Mesothelial cell of epicardium (in vitro differentiated cells): ENCODE measurements at places on chromosomes 12 and 14.

DNA sequence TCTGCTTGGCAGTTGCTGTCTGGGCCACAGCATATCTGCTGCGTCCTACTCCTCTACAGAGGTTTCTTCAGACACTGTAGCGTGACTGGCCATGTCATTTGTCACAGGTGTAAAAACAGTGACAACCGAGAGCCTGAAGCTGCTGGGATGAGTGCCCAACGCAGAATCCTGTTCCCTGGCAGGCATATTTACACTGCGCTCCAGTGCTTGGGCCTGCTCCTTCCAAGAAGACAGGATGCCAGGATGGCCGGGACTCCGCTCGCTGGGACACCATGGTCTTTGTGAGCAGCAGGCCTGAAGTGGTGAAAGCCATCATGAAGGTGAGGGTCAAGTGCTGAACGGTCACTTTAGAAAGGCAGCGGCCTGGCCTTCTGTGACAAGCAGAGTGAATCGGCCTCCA lies 171.4 kb downstream of the EMP1 start:
- DNase-seq: no peak

- DNase-seq: no peak
Observed at GRCh38 chr14:60863249-60863648, 117.6 kb downstream of the TRMT5 start.

DNA sequence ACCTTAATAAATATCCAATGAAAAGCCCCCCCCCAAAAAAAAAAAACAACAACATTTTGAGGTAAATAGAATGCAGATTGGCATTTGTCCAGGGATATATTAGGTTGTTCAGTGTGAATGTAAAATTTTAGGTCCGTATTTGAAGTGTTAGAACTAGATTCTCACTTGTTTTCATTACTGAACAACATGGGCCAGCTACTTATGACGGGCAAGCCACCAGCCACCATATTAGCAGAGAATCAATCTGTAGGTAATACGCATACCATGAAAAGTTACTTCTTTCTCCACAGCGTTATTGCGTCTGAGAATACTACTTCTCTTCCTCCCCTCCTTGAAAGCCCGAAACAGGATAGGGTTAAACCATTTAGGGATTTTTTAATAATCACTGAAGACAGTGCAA lies 5.4 kb downstream of the FLRT2 start:
- no peak for DNase-seq

GRCh38 chr14:37023875-37024565 lies 148.4 kb downstream of the SLC25A21 start:
- DNase-seq: no peak

DNA sequence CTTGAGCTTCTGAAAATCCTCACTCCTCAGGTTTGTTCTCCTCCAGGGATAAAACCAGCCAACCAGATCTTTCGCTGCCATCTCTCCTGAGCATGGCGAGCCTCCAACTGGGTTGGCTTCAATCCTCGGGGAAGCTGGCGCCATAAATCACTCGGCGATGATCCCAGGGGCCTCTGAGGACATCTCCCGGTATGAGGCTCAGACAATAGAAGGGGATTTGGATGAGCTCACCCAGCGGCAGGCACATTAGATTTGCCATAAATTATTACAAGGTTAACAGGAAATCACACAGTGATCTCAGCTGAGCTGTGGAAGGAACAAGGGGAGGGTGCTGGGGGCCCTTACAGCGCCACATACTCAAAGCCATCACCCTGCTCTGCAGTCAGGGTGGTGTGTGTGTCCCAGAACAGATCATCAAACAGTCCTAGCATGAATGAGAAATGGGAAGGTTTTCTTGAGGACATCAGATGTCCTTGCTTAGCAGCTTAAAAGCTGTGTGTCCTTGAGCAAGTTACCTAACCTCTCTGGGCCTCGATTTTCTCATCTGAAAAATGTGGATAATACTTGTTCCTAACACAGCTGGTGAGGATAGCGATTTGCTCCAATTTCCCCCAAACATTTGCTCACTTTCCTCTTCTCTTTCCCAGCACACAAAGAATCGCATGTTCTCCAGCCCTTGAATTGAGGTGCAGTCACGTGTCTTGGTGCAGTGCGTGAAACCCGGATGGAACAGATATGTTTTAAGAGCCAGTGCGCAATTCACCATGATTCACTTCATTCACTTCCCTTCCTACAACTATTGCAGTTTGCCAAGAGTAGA lies 142.8 kb downstream of the SCARB1 start:
- DNase-seq: no peak

DNA sequence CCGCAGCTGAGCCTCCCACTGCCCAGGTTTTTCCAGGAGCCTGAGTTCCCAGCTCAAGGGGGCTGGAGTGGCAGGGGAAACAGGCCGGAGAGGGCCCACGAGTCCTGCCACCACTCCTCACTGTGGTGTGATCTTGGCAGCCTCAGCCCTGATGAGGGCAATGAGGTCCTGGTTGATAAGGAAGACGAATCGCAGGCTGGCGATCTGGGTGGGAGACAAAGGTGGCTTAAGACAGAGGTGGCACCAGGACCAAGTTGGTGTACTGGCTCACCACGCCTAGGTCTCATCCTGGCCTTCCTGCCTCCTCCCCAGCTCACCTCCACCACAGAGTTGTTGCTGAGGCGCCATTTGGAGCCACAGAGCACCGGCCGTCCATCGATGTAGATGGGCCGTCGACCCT lies 9.4 kb downstream of the MCRS1 start:
- DNase-seq: no peak

- no peak for DNase-seq
Observed at GRCh38 chr12:31950088-31950487, 9.1 kb upstream of the RESF1 start.

DNA sequence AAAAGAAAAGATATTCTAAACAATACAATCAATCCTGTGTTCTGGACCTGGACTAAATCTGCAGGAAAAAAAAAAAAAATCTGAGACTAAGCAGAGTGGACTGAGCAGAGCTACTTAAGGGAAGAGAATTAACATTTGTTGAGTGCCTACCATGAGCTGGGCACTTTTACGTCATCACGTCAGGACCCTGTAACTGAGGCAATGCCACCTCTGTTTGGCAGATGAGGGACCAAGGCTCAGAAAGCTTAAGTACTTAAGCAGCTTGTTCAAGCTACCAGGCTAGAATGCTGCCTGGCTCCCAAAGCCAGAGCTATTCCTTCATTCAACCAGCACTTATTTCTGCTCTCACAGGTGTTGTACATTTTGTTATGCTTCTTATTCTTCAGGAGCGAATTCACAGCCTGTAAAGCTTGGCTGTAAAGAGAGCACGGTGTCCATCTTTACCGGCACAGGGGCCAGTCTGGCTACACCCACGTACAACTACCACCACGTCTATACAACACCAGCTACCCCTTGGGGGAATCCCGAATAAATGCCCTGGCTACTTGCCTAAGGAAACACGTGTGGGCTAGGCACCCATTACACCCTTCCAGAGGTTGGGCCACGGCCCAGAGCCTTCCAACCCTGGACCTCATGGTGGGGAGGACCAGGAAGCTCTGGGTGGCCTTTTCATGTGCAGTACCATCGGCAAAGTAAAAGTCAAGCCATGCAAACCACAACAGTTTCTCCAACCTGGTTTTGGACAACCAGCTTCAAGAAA lies 27.0 kb downstream of the TMCC3 start:
- DNase-seq: no peak

GRCh38 chr12:10113920-10114319 lies 15.1 kb upstream of the CLEC1A start:
- no peak for DNase-seq

DNA sequence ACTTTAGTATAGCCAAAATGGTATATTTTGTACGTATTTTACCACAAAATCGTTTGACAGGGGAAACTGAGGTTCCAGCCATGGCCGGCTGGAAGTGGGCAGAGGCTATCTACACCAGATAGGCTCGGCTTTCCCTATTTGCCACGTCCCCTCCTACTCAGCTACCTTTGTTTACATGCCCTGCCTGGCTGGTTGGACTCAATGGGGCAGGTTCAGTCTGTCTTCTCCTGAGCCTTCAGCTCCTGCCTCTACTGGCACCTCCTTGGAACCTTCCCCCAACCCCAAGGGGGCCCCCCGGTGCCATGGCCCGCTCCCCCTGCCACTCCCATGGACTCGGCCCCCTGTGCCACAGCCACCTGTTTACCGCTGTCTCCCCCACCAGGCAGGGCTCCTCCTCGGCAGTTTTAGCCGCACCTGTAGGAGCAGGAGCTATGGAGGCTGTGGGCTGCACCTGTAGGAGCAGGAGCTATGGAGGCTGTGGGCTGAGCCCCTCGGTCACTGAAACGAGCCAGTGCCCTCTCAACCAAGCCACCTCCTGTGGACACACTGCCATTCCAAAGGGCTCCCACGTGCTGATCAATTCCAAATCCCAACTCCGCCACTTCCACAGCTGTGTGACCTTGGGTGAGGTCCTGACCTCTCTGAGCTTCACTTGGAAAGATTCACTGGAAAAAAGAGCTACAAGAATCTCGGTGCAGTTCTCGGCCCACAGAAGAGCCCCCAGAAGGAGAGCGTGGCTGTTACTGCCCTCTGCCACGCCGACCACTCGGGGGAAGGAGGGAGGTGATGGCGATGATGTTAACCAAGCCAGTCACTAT lies 62.2 kb downstream of the NCOR2 start:
- DNase-seq: no peak

DNA sequence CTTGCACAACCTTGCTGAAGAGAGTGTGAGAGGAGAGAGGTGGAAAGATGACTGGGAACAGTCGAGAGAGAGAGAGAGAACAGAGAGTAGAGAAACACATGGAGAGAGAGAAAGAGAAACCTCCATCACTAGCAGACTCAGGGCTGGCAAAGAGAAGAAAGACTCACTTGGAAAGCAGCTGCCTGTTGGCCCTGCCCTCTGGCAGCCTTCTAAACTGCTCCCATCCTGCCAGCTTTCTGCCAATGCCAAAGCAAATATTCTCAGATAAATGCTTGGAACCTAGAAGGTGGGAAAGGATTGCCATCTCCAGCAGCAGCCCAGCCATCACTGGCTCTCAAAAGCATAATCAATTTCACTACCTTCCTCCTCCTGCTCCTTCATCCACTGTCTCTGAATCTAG lies 107.9 kb upstream of the WSCD2 start:
- no peak for DNase-seq

DNA sequence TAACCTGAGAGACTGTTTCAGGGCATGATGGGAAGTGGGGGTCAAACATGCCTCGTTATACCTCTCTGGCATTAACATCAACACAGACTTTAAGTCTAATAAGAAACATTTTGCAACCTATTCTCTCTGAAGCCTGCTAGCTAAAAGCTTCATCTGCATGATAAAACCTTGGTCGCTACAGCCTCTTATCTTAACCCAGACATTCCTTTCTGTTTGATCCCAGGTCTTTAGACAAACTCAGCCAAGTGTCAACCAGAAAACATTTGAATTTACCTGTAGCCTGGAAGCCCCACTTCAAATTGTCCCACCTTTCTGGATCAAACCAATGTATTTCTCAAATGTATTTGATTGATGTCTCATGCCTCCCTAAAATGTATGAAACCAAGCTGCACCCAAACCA lies 9.1 kb downstream of the PPP2R3C start:
- no peak for DNase-seq

DNA sequence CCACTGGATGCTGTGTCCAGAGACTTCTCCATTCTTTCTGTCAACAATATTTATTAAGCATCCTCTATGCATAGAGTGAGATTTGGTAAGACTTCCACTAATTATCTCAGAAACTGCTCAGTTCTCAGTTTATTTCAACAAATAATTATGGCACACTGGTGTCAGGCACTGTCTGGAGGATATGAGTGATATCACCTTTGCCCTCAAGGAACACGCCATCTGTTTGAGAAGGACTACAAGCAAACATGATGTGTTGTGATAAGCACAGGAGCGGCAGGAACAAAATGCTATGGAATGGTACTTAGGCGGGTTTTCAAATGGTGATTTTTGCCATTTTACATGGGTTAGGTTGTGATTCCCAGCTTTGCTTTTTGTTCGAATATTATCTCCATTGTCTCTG lies 229.2 kb downstream of the DPF3 start:
- DNase-seq: no peak

DNA sequence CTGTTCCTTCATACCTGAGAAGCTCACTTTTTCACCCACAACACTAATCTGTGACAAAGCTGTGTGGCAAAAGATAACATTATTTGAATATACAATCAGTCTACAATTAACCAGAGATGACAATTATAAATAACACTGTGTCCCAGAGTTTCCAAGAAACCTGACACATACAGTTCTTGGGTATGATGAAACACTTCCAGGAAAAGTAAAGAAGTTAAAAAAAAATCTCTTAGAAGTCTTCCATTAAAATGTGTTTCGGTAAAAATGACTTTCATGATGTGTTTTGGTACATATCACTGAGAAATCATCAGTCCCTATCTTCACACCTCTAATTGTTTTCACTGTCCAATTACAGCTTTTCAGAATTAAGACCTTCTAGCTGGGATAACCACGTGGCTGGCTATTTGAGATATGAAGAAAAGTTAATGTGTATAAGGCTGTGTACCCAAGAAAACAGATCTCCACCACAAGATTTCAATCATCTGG lies 390.2 kb downstream of the SOX5 start:
- DNase-seq: no peak

- no peak for DNase-seq
Observed at GRCh38 chr14:86015941-86016340, 486.0 kb downstream of the FLRT2 start.

DNA sequence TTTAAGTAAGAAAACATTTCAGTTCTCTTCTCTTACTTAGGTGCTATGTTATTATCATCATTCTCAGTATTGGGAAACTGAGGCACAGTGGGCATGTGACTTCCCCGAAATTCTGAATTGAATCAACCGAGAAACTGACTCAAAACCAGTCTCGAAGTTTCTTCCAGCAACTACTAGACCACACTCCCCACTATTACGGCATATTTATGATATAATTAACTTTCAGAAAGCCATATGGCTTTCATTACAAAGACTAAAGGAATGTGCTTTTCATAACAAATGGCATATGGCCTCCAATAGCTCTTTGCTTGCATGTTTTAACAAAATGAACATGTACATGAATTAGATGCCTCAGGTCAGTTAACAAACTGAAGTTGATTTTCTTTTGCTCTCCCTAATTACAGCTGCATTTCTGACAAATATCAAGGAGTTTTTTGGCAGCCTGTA lies 182.9 kb upstream of the SLC38A2 start:
- no peak for DNase-seq
